ENCODE measurements at places on chromosomes 7 and 10.

DNA sequence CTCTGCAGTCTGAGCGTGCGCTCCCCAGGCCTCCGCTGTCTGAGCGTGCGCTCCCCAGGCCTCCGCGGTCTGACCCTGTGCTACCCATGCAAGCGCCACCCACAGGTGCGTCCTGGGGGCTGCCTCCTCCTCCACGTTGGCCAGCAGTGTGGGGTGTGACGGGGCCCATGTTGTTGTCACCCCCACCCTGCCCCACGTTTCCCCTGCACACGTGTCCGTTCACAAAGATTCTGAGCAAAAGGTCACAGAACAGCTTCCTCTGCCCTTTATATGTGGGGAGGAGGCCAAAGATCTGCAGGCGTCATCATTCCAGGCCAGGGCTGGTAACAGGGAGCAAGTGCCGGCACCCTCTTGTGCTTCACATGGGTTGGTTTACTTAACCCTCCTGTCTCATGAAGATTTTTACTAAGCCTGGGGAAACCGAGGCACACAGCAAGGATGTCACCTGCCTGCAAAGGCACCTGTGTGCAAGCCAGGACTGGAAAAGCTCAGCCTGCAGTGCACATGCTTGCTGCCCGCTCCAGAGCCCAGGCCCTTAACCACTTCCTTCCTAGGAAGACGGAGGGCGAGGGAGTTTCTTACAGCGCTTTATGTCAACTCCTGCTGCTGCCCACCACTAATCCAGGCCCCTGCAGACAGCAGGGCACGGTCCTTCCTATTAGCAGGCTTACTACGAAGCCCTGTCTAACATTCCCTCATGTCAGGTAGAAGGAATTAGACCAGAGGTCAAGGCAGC lies 4.8 kb downstream of the GPR146 start:
- no peak for DNase-seq

- DNase-seq, result no peak
Observed at GRCh38 chr10:58796242-58796641, 283.6 kb downstream of the BICC1 start.

- DNase-seq, result no peak
Observed at GRCh38 chr7:91378131-91378530, 113.9 kb downstream of the FZD1 start.

- DNase-seq, result peak; percentile 51
Observed at GRCh38 chr10:102835007-102835482, 2.2 kb downstream of the CYP17A1 start.

DNA sequence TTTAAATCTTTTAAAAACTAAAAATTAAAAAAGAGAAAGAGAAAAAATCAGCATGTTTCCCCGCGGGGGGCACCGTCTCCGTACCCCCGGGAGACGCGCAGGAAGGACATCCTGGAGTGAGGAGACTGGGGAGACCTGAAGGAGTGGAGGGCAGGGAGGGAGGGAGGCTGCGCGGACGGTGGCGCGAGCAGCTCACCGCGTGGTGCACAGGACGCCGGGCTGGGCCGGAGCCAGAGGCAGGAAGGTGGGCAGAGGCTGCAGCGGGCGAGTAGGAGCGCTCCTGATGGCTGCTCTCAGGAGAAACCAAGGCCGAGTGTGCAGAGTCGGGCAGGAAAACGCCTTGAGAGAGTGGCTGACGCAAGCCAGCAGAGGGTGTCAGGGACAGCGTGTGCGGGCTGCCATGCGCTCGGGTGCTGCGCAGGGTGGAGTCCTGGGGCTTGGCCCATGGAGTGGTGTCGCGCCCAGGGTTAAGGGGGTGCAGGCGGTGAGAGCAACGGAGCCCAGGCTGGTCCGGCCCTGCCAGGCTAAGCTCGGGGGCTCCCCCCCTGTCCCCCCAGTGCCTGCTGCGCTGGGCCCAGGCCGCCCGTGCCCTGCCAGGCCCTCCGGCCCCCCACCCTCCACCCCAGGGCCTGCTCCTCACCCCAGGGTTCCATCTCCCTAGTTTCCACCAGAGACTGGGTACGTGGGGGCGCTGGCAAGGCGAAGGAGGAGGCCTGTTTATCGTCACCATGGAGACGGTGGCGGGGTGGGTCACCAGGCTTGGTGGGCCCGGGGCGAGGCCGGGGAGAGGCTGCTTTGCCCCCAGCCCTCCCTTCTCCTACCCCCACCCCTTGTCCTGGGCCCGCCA lies 28.9 kb upstream of the FXYD4 start:
- DNase-seq, result no peak

GRCh38 chr10:130635528-130635927 lies 499.3 kb downstream of the GLRX3 start:
- DNase-seq, result peak; percentile 2

GRCh38 chr7:35816514-35816913 lies 15.7 kb downstream of the SEPTIN7 start:
- DNase-seq, result no peak

GRCh38 chr10:24951201-24952142 lies 934 bp downstream of the PRTFDC1 start:
- no peak for DNase-seq

DNA sequence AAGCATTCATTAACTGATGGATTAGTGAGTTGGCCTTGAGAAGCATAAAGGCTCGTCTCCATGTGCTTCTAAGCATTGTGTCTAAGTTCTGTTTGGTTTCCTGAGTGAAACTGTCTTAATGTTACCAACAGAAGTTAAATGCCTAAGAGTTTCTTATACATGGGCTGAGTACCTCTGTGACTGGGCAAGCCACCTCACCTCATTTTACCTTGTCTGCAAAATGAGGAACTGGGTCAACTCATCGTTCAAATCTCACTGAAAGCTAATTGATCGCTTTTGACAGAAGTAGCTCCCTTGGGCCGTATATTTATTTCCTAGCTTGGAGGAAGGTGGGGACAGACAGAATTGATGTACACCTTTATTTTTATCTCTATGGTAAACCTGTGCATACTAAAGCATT lies 88.9 kb downstream of the TCF7L2 start:
- no peak for DNase-seq

DNA sequence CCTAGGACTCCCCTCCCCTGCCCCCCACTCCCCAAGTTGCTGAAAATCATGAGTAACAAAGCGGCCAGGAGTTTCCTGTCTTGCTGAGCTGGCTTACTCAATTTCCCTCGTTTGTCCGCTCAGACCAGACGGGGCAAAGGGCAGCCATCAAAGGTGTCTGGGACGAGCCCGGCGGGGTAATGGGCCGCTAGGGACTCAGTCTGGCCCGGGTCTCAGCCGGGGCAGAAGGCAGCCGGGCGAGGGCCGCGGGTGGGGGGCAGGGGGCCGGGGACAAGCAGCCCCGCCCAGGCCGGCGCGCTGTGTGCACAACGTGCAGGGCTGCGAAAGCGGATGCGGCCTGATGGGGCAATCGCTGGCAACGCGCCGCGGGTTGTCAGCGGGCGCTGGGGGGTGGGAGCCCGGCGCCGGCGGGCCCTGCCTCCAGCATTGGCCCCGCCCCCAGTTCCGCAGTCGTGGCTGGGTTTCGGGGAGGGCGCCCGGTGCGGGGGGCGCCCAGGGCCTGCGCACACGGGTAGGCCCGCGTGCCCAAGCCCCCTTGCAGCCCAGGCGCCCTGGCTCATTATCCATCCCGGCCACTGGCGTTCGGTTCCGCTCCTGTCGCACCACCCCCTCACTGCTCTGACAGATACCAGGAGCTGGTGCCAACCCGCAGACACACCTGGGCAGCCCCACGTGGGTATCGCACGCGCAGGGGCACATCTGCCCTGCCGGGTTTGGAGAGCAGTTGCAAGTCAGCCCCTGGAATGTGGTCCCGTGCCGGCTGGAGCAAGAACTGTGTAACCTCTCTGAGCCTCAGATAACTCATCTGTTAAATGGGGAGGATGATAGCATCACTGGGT lies 35.1 kb downstream of the DNAJB12 start:
- DNase-seq, result peak; percentile 59

DNA sequence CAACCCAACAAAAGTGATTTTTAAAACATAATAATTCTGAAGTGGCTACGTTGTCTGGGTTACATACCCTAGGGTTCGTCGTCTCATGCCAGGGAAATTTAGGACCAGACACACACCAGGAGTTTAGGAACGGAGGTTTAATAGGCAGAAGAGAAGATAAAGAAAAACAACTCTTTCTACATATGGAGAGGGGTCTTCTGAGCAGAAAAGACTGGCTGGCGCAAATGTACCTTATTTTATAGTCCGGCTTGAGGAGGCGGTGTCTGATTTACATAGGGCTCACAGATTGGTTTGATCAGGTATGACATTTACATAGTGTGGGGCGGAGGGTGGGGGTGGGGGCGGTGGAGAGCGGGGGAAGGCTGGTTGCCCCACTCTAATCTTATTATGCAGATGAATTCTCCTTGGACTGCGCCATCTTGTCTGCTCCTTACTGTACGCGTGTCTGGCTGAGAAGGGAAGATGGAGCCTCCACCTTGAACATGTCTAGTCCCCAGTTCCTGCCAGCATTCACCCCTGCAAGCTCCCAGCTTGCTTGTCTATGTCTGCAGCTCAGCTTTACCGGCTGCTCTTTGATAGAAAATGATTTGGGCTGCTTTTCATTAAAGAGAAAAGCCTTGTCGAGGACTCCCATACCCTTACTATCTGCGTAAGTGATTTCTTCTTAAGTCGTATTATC lies 98.7 kb downstream of the RALA start:
- no peak for DNase-seq

DNA sequence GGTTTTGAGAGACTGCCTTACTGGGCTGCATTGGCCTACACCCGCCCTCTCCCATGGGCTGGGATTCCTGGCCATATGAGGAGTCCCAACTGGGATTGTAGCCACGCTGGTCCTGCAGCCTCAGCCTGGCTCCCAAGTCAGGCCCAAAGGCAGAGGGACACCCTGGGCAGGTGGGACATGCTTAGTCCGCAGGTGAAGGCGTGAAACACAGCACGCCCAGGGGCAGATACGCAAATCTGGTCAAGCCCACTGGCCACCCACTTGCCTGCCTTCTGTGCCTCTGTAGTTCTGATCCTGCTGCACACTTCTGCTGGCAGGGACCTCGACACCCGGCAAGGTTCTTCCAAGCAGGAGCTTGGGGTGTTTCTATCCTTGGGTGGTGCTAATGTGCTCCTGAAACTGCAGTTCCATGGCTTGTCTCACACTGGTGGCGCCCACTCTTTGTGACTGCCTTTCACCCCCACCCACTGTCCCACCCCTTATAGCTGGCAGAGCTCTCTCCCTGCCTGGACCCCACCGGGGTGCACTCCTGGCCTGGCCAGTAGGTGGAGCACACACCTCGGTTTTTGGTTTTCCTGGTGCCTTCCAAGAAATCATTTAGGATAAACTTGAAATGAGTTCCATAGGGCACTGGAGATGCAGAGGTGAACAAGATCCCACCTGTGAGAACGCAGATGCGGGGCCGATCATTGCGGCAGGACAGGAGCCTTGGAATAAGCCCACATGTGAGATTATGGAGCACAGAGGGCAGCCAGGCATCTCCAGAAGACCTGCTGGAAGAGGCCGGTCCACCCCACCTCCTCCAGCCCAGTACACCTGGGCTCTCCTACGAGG lies 47.9 kb downstream of the MKI67 start:
- DNase-seq, result no peak

DNA sequence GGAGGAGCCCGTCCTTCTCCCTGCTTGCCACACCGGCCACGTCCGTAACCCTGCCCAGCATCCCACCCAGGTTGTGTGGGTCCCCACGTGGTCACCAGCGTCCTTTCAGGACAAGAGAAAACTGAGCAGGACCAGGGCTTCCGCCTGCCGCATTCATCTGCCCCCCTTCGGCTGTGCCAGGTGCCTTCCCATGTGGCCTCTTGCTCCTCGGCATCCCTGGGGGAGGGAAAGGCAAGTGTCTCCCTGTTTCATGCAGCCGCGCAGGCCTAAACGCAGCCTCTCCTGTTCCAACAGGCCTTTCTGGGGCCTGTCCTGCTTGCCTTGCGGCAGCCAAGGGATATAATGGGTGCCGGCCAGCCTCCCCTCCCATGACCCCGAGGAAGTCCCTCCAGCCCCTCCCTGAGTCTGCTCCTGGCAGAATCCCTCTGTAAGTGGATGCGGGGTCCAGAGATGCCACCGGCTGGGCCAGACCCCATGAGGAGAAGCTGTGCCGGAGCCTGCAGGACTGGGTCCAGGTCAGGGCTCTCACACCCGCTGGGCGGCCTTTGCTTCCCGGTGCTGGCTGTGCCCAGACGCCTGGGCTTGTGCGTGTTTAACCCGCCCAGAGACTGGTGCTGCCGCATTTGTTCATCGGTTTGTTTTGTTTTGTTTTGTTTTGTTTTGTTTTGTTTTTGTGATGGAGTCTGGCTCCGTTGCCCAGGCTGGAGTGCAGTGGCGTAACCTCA lies 23.1 kb downstream of the SHH start:
- no peak for DNase-seq

GRCh38 chr10:116184512-116184794 lies 88.6 kb downstream of the GFRA1 start:
- DNase-seq, result no peak

- no peak for DNase-seq
Observed at GRCh38 chr10:11018855-11019631, 1.4 kb downstream of the CELF2 start.

- DNase-seq, result no peak
Observed at GRCh38 chr7:1428941-1429501, 30.2 kb downstream of the MICALL2 start.

- DNase-seq, result peak; percentile 21
Observed at GRCh38 chr7:128398016-128398840, 11.6 kb downstream of the IMPDH1 start.

DNA sequence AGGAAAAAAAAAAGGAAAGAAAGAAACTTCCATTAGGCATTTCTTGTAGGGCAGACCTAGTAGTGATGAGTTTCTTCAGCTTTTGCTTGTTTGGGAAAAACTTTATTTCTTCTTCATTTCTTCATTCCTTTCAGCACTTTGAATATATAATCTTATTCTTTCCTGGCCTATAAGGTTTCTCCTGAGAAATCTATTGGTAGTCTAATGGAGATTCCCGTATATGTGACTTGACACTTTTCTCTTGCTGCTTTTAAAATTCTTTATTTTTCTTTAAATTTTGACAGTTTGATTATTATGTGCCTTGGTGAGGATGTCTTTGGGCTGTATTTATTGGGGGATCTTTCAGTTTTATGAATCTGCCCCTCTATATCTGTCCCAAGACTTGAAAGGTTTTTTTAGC lies 3.9 kb upstream of the BTAF1 start:
- no peak for DNase-seq

DNA sequence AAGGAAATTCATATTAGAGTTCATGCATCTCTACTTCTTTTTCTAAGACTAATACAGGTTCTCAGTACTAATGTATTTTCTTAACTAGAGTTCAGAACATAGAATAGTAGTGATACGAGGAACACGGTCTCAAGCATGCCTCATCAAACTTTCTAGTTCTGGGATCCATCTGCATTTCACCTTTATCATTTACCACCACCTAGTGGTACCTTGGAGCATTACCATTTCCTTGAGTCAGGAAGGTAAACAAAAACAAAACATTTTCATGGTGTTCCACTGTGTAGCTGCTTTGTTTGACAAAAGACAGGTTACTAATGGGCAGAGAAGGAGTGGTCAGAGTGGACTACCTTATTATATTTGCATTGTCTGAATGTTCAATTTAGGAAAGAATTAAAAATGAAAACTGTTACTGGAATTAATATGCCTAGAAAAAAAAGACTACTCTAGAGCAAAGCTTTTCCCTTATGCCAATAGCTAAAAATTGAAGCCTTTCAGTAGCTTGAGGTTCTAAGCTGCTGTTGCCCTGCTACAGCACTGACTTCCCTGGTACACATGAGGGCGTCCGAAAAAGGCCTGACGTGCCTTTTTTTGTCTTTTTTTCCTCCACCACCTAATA lies 44.5 kb downstream of the STARD3NL start:
- DNase-seq, result peak; percentile 29

Measured in NCI-H1105 (cell line).